Effector memory CD4-positive, alpha-beta T cell (primary cell): ENCODE measurements at places on chromosomes 3 and 15.

- DNase-seq: no peak
Observed at GRCh38 chr3:58260261-58260731, 22.7 kb downstream of the ABHD6 start.

GRCh38 chr15:69451951-69452691, 497 bp upstream of the RPLP1 start:
- DNase-seq: no peak

DNA sequence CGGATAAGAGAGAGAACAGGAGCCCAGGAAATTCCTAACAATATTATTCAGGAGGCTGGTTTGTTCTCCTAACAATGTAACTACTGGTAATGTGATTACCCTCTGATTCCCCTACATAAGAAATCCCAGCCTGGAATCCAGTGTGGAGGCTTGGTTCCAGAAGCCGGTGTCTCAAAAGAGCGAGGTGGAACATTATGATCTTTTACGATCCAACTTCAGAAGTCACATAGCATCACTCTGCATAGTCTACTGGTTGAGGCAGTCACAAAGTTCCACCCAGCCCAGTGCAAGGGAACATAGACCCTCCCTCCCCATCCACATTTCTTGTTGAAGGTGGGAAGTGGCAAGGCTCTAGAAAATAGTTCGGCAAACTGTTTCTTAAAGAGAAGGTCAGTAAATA, 81.6 kb upstream of the GALNT15 start:
- DNase-seq: no peak

DNA sequence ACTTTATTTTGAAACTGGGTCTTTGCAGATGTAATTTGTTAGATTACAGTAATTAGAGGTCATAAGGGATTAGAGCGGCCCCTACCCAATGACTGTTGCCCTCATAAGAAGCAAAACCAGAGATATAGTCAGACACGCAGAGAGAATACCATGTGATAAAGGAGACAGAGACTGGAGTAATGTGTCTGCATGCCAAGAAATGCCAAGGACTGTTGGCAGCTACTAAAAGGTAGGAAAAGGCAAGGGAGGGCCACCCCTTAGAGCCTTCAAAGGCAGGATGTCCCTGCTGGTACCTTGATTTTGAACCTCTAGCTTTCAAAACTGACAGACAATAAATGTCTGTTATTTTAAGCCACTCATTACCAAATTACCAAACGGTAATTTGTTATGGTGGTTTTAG, 548.2 kb downstream of the FHIT start:
- DNase-seq: no peak

- no peak for DNase-seq
Observed at GRCh38 chr3:127084401-127084990, 101.6 kb downstream of the PLXNA1 start.

DNA sequence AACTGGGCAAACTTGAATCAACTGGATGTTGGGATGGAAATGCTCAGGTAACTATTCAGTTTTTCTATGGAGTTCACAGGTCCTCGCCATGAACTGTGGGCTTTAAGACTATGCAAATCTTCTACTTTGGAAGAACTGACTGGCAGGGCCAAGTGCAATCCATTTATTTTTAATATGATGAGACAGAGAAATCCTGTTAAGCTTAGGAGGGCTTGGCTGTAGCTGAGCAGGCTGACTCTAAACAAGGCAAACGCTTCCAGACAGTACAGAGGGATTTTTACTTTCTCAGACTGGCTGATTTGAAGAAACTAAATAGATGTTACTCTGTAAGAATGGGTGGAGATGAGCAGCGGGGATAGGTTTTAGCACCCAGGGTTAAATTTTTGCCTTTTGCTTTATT, 194.2 kb upstream of the ICE2 start:
- no peak for DNase-seq

- DNase-seq: no peak
Observed at GRCh38 chr15:63354821-63355650, 26.6 kb downstream of the CA12 start.

DNA sequence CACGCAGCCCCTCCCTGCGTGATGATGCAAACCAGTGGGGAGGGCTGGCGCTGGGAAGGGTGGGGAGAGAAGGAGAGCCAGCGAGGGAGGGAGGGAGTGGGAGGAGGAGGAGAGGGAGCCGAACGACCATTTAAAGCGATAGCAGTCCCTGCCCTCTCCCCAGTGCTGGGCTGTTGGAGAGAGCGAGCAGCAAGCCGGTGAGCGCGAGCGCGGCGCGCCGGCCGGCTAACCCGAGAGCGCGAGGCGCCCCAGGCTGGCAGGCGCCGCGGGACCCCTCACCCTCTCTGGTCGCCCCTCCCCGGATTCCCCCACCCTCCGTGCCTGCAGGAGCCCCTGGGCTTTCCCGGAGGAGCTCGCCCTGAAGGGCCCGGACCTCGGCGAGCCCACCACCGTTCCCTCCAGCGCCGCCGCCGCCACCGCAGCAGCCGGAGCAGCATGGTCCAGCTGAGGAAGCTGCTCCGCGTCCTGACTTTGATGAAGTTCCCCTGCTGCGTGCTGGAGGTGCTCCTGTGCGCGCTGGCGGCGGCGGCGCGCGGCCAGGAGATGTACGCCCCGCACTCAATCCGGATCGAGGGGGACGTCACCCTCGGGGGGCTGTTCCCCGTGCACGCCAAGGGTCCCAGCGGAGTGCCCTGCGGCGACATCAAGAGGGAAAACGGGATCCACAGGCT, at the start of gene GRM7:
TSS of gene GRM7 (plus strand) at position 162 of the 671 bp plus-strand sequence.
- no peak for DNase-seq

DNA sequence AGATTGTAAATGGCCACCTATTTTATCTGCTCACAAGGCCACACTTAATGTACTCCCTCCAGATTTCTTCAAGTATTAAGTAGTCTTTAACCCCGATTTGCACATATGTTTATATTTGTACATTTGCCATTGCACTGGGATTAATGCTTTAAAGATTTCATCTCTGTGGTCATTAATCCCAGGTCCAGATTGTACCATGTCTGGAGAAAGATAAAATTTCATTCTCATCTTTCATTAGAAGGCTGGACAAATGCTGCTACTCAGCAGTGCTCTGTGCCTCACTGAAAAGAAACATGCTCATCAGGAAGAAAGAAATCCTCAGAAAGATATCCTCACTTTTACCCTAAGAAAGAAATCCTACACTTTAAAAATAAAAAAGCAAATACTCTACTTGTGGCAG, 62.5 kb upstream of the LRRC3B start:
- DNase-seq: no peak

DNA sequence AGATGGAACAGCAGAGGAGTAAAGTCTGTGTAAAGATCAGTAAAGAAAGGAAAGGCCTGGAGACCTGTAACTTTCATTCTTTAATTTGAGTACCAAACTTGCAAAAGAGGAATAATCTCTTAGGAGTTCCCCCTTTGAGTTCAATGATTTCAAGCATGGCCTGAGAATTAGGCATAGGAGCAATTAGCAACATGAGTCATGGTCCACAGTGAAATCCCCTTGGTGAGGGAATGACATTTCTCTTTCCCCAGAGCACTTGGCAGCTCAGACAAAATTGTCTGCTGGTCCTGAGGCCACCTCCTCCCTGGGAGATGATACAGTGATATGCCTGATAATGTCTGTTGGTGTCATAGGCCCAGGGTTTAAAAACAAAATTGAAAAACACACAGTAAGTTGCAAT, 81.4 kb upstream of the CRBN start:
- no peak for DNase-seq

DNA sequence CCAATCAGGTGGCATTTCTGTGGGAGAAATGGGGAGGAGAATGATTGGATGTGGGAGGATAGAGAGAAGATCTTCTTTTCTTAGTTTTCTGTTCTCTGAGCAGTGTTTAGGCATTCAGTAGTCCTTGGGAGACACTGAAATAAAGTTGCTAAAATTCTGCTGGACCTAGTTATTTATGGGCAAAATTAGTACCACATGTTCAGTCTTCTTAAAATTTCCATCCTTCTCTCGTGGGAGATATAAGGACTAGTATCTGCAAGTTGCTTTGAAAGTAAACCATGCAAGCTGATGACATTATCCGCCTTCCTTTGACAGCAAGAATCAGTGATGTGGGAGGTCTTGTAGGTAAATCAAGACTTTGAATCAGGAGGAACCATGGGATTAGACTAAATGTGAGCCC, 19.9 kb upstream of the CHST2 start:
- DNase-seq: no peak

DNA sequence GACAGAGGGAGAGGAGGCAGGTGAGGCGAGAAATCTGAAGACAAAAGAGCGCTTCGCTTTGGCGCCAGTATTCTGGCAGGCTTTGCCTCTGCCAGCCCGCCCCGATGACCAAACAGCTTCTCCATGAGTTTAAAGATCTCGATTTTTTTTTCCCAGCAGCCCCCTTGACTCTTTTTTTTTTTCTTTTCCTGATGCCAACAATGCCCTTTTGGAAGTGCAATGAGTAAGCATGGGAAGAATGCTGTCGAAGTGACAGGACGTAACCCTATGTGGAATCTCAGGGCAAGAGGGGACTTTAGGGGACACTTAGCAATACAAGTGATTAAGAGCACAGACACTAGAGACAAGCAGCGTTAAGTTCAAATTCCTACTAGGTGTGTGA, 211.7 kb downstream of the FGF12 start:
- DNase-seq: no peak

DNA sequence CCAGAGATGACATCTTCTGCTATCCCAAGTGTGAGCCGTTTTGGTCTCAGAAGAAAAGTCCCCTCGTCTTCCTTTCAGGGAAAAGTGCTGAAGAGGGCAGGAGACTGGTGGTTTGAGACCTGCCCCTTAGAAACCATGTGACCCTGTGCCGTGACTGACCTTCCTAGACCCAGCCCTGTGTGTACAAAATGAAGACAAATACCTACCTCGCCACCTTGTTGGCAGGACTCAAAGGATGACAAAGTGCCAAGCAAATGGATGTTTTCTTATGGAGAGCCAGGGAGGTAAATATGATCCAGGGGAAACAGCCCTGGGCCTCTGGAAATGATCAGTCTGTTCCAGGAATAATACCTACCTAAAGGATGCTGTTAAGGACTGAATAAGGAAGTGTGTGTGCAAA, 41.3 kb downstream of the FAM174B start:
- DNase-seq: no peak

GRCh38 chr15:42712584-42712983, 24.3 kb downstream of the CDAN1 start:
- no peak for DNase-seq

DNA sequence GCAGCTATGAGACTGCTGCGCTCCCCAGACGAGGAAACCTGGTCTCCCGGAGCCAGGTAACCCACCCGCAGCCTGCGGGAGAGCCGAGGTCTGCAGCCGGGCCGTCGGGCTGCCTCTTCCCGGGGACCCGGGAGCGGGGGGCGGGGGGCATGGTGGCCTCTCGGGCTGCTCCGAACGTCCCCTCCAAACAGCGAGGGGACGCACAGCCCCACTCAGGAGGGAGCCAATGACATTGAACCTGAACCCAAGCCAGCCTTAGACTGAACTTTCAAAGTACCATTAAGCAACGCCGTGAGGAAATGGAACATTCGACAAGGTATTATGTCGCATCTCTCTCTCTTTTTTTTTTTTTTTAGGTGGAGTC, 29.8 kb upstream of the ALDH1A3 start:
- no peak for DNase-seq

- DNase-seq: no peak
Observed at GRCh38 chr3:45785605-45786150, 10.7 kb downstream of the SLC6A20 start.

DNA sequence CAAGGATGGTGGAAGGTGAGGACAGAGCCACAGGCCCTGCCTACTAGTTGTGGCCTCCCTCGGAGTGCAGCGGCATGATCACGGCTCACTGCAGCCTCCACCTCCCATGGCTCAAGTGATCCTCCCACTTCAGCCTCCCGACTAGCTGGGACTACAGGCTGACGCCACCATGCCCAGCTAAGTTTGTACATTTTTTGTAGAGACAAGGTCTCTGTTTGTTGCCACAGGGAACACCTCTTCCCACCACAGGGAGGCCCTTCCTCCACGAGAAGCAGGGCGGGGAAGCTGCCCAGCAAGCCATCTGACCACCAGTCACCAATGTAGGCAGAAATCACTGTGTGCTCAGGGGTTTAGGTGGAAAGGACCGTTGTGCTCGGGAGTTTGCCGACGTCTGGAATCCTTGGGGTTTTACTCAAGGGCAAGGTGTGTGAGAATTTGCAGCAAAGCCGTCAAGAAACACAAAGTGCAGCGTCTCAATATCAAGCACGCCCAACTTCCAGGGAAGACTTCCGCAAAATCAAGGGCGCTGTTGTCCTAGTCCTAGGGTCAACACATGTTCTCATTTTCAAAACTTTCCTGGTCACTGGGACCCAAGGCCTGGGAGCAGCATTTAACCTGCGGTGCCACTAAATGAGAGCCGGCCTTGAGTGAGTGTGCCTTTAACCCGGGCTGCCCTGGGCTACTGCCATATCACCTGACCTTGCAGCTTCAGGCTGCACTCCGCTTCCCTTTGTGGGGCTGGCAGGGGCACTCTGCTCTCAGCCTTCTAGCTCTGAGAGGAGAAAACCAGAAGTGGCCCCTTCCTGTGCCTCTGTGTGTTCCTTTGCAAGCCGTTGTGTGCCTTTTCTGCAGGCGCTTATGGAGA, 65.7 kb downstream of the SLC12A8 start:
- DNase-seq: no peak

DNA sequence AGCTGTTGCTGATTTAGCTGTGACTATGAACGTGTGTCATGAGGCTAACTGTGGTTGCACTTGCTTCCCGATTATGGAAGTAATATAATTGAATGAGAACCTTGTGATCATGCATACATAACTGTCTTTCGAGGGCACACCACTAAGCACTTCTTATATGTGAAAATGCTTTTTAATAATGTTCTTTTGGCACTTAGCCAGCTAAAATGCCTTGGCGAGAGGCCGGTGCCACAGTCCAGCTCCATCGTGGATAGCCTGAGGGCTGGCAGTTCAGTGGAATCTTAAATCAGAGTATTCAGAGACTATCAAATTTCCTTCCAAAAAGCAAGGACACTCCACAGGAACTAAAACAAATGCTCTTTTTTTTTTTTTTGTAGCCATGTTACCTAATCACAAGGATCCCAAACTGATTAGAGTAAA, 161.6 kb upstream of the FRMD4B start:
- DNase-seq: no peak

- DNase-seq: no peak
Observed at GRCh38 chr3:193396451-193397244, 18.1 kb upstream of the ATP13A5 start.

DNA sequence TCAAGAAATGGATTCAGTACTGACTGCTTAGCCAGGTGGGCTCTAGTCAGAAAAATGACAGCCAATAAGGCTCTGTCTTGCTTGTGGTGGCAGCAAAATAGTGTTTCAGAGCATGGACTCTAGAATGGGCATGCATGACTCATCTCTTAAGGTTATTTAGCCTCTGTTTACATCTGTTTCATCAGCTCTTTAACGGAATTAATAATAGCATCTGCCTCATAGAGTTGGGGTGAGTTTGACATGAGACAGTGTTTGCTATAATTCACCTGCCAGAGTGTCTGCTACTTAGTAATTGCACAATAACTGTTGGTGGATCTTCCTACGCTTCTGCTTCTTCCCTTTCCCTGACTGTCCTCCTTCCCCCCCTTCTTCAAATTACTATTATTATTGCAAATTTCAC, 350.4 kb upstream of the SEMA6D start:
- no peak for DNase-seq

GRCh38 chr3:66265649-66266048, 44.8 kb downstream of the SLC25A26 start:
- no peak for DNase-seq
